Central memory CD8-positive, alpha-beta T cell (primary cell): ENCODE measurements at places on chromosomes 11 and 22.
A peak's percentile ranks its signal among the peaks of the same experiment; 100 is the strongest.

DNA sequence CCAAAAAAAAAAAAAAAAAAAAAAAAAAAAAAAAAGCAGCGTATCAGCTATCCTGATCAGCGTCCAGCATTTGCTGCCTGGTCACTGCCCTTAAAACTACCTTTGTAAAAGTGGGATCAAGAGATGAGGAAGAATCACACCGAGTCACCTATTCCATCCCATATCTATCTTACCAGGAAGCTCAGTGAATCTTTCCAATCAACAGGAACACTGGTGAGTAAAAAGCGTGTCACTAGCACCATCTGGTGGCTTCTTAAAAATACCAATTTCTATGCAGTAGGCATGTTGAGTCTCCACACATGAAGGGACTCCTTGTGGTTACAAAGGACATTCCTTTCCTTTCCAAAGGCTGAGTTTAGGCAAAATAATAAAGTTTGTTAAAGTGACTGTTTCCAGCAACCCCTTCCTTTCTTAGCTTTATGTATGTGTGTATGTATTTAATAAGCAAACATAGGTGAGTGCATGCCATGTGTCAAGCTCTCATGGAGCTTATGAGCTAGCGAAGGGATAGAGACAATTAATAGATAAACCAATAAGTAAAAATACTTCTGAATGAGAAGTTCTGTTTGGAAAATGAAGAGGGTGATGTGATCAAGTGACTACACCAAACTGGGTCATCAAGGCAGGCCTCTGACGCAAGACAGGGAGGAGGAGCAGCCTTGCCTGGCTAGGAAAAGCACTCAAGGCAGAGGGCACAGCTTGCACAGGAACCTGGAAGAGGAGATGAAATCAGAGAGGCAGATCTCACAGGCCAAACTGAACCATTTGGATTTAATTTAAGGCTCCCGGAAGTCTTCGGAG is 13.9 kb upstream of the TP53AIP1 start:
- no peak overlapping the region for H3K27ac ChIP-seq
- H3K27me3 ChIP-seq, result peaks cover 25% of the 10 kb centered on the region
- no peaks in the 10 kb centered on the region for H3K4me1 ChIP-seq
- no peaks in the 10 kb centered on the region for H3K36me3 ChIP-seq
- no peak for DNase-seq

DNA sequence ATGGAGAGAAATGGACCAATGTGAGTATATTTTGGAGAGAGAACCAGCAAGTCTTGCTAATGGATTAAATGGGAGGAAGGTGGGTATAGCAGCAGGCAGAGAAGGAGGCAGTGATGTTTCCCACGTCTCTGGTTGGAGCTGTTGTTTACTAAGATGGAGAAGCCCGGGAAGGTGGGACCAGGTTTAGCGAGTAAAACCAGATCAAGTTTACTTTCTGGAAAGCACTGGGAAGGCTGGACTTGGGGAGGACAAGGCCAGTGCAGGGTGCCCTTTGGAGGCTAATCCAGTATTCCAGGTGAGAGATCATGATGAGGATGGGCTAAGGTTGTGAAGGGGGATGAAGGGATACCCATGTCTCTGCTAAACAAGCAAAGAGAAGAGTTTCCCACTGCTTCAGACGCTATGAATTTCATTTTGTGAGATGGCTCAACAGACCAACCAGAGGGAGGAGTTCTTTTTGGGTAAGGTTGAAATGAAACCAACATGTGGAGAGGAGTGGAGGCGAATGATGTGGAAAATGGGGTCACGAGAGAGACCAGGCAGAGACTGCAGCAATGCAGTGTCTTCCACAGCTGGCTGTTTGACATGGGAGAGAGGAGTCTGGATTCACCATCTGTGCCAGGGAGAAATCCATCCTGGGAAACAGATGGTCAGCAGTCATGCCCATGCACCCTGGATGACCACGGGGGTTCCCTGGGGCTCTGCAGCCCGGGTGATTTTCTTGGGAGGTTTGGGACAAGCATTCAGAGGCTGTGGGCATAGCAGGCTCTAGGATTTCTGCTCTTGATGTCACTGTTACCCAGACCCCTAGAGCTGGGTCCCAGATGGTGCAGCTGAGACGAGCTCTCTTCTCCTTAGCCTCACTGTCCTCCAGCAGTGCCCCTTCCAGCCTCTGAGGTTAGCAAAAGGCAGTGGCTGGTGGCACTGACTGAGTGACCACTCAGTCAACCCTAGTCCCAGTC is 24.9 kb downstream of the COMMD9 start:
- H3K27me3 ChIP-seq, result peaks cover 50% of the 10 kb centered on the region
- H3K27ac ChIP-seq, result no peak overlapping the region
- no peaks in the 10 kb centered on the region for H3K36me3 ChIP-seq
- no peaks in the 10 kb centered on the region for H3K4me1 ChIP-seq
- DNase-seq, result no peak

- H3K27ac ChIP-seq, result no peak overlapping the region
- H3K27me3 ChIP-seq, result no peaks in the 10 kb centered on the region
These were observed 4.7 kb downstream of the TCIRG1 start for GRCh38 chr11:68043349-68044144.

DNA sequence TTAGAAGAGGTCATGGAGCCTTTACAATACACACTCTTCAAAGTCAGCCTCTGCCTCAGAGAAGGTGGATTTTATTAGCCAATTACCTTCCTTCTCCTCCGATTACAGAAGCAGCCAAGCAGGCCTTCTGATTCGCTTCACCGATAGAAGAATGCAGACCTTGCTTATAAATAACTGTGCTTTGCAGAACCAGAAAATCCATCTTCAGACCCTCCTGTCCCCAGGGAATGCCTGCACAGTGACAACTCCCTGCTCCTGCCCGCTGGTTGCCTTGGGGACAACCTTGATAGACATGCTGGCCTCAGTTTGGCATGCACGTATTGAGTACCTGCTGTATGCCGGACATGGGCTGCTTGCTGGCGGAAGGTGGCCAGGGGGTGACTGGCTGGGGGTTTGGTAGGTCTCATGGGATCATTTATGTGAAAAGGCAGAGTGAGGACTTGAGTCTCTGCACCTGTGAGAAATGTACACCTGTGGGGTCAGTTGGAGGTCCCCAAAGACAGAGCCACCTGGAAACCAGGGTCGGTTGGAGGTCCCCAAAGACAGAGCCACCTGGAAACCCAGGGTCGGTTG is 1238.7 kb downstream of the BRD1 start:
- no peak for DNase-seq
- H3K36me3 ChIP-seq, result no peaks in the 10 kb centered on the region
- H3K27ac ChIP-seq, result no peak overlapping the region
- no peaks in the 10 kb centered on the region for H3K27me3 ChIP-seq

GRCh38 chr11:60193687-60194433 is 11.0 kb upstream of the MS4A6A start:
- DNase-seq, result peak; percentile 34
- H3K36me3 ChIP-seq, result no peaks in the 10 kb centered on the region
- H3K27ac ChIP-seq, result no peak overlapping the region
- H3K4me3 ChIP-seq, result no peak overlapping the region
- H3K4me1 ChIP-seq, result no peaks in the 10 kb centered on the region

DNA sequence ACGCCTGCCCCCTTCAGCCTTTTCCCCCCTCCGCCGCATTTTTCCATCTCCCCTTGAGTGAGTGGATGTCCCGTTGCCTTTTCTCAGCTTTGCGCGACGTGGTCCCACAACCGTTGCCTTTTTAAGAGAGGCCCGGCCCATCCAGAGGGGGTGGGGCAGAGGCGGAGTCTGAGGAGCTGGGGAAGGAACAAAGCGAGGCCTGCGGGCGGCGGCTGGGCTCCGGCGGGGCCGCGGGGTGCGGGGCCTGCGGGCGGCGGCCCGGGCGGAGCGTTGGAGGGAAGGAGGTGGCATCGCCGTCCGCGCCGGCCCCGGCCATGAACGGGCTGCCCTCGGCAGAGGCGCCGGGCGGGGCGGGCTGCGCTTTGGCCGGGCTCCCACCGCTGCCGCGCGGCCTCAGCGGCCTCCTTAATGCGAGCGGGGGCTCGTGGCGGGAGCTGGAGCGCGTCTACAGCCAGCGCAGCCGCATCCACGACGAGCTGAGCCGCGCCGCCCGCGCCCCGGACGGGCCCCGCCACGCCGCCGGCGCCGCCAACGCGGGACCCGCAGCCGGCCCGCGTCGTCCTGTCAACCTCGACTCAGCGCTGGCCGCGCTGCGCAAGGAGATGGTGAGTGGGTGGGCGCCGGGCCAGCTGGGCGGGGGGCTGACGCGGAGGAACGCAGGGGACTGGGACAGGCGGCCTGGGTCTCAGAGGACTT is at the start of gene FAM89B:
Gene FAM89B, plus strand, starts transcription at position 183 of the 696 bp plus-strand sequence. Its CDS starts 132 bp downstream, at position 315.
- DNase-seq, result peak; percentile 77
- H3K27me3 ChIP-seq, result no peaks in the 10 kb centered on the region
- H3K4me3 ChIP-seq, result peak within 1 kb of the TSS; percentile 97
- H3K36me3 ChIP-seq, result peaks cover 43% of the 10 kb centered on the region
- H3K27ac ChIP-seq, result peak within 1 kb of the TSS; percentile 99
- peaks cover 77% of the 10 kb centered on the region for H3K4me1 ChIP-seq

DNA sequence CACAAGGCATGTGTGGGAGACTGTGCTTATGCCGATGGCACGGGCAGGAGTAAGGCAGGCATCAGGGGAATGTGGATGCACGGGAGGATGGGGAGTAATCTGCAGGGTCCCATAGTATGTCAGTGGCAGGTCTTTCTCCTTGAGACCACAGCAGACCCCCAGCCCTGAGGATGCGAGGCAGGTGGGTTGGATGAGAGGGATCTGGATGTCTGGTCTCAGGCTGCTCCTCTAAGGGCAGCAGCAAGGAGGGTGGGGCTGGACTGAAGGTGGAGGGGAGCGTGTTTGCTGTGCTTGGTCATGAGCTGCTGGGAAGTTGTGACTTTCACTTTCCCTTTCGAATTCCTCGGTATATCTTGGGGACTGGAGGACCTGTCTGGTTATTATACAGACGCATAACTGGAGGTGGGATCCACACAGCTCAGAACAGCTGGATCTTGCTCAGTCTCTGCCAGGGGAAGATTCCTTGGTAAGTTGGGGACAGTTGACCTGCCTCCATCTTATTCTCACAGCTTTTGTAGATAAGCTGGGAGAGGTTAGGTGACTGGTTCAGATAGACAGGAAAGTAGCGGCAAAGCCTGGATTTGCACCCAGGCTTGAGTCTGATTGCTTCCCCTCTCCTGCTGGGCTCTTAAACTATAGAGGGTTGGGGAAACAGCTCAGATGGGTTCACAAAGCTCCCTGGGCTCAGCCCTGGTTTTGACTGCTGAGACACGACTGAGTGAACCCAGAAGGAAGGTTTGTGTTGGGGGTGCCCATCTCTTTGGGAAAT is at the start of gene APOL1:
Gene APOL1, plus strand, starts transcription at position 380 of the 769 bp plus-strand sequence. CDS start 1,823 bp downstream, outside the sequence.
- H3K27me3 ChIP-seq, result no peaks in the 10 kb centered on the region
- peak within 1 kb of the TSS; percentile 93 for H3K4me3 ChIP-seq
- H3K36me3 ChIP-seq, result peaks cover 21% of the 10 kb centered on the region
- peaks cover 54% of the 10 kb centered on the region for H3K4me1 ChIP-seq
- no peak for DNase-seq

- H3K4me3 ChIP-seq, result no peak overlapping the region
- no peaks in the 10 kb centered on the region for H3K36me3 ChIP-seq
- H3K27ac ChIP-seq, result no peak overlapping the region
These were observed 14.3 kb upstream of the P2RY2 start for GRCh38 chr11:73203790-73204189.

GRCh38 chr11:40062616-40063015 is 1396.8 kb downstream of the LRRC4C start:
- no peak overlapping the region for H3K27ac ChIP-seq
- DNase-seq, result no peak
- H3K27me3 ChIP-seq, result no peaks in the 10 kb centered on the region
- no peaks in the 10 kb centered on the region for H3K36me3 ChIP-seq

- no peak for DNase-seq
- H3K27me3 ChIP-seq, result no peaks in the 10 kb centered on the region
- no peaks in the 10 kb centered on the region for H3K36me3 ChIP-seq
- no peaks in the 10 kb centered on the region for H3K4me1 ChIP-seq
- H3K4me3 ChIP-seq, result no peak overlapping the region
These were observed 35.2 kb downstream of the SOX6 start for GRCh38 chr11:16321148-16321547.

GRCh38 chr11:21622566-21622965 is 570.3 kb upstream of the ANO5 start:
- no peaks in the 10 kb centered on the region for H3K27me3 ChIP-seq
- no peak overlapping the region for H3K27ac ChIP-seq
- DNase-seq, result no peak
- H3K36me3 ChIP-seq, result no peaks in the 10 kb centered on the region
- no peak overlapping the region for H3K4me3 ChIP-seq

GRCh38 chr11:2825889-2826678 is 59.5 kb downstream of the CDKN1C start:
- peaks cover 58% of the 10 kb centered on the region for H3K27me3 ChIP-seq
- peaks cover 4% of the 10 kb centered on the region for H3K36me3 ChIP-seq
- no peak overlapping the region for H3K27ac ChIP-seq
- no peak for DNase-seq
- peaks cover 4% of the 10 kb centered on the region for H3K4me1 ChIP-seq
- H3K4me3 ChIP-seq, result no peak overlapping the region

- no peak for DNase-seq
- H3K4me3 ChIP-seq, result no peak overlapping the region
- H3K27me3 ChIP-seq, result no peaks in the 10 kb centered on the region
- H3K4me1 ChIP-seq, result no peaks in the 10 kb centered on the region
- no peaks in the 10 kb centered on the region for H3K36me3 ChIP-seq
These were observed 13.3 kb upstream of the PHF21A start for GRCh38 chr11:46134540-46134939.

DNA sequence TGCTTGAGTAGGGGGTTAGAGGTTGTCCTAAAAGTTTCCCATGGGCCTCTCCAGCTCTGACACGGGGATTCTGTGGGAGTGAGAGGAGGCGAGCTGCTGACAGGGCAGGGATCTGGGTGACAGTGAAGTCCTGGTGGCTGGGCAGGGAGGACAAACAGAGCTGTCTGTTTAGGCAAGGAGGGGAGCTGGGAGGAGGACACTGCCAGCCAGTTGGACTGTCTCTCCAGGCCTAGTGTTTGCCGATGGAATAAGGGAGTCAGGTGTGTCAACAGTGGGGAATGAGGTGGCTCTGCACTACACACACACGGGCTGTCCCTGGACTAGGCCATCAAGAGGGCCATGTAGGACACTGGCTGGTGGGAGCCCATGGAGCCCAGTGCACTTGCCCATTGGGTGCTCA is 20.6 kb upstream of the SYT7 start:
- no peak overlapping the region for H3K27ac ChIP-seq
- no peak for DNase-seq
- no peaks in the 10 kb centered on the region for H3K36me3 ChIP-seq
- H3K4me3 ChIP-seq, result no peak overlapping the region
- no peaks in the 10 kb centered on the region for H3K4me1 ChIP-seq
- H3K27me3 ChIP-seq, result peaks cover 72% of the 10 kb centered on the region

DNA sequence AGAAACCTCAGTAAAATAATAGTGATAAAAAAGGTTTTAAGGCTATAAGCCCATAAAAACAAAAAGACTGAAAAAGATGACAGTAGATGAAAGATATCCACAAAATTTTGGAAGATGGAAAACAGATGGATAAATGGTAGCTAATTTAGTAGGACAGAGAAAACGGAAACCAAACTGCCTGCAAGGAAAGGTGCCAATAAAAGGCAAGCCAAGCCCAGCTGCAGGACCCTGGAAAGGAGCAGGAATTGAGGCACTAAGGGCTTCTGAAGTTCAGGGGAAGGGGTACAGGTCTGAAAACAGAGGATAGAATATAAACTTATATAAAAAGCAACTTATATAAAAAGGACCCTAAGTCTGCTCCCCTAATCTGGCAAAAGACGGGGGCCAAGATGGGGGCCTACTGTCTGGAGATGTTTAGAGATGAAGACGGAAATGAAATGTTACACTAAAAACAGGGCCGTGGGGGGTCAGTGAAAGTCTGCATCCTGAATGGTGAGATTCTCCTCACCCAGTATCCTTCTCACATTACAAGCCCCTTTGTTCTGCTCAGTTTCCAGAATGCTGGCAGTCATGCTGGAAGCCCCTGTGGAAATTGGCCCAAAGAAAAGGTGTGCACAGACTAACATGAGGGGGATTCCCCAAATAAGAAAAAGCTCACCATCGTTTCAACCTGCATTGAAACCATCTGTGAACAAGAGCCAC is 269.3 kb upstream of the PITPNB start:
- no peak for DNase-seq
- H3K27ac ChIP-seq, result no peak overlapping the region
